ENCODE measurements at places on chromosomes 2 and 18.

- DNase-seq, result no peak
Measured at GRCh38 chr2:217060516-217060915, 200.7 kb upstream of the TNP1 start.

DNA sequence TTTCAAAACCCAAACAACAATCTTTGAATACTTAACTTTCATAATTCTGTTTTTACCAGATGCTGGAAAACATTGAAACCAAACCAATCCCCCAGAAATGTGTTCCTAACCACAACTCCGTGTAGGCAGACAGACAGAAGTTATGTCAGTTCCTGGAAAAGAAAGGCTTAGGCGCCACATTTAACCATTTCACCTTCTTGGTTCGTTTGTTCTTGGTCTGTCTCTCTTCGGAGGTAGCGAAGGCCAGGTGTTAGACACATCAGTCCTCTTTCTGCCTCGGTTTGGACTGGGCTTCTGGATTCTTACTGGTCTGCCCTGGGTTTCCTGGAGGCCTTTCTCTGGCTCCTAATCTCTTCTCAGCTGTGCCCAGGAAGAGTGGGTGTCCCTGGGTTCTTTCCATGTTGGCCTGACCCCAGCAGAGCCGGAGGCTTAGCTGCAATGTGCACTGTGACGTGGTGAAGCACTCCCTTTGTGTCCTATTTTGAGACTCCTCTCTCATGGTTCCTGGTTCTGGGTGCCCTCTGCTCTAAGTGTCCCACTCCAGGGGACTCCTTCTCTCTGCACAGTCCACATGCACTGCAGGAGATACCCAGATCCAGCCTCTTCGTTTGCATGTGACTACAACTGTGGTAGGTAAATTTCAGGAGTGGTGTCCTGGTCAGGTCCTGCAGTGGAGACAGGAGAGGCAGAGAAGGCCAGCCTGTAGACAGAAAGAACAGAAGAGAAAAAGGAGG is 23.1 kb upstream of the RAB31 start:
- DNase-seq, result no peak

DNA sequence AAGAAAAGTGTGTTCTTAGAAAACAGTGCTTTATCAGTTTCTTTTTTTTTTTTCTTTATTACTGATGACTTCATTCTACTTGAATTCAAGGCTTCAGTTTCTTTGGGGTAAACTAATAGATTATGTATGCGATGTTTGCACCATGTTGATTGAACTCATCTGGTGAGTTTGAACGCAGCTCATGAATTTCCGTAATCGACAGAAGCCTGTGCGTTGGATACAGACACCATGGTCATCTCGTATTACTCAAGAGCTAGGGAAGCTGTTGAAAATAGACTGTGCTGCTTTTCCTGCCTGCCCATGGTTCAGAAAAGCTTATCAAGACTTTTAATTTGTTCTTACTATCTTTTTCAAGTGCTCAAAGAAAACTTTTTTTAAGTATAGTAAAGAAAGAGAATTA is 185.5 kb upstream of the NRP2 start:
- no peak for DNase-seq

DNA sequence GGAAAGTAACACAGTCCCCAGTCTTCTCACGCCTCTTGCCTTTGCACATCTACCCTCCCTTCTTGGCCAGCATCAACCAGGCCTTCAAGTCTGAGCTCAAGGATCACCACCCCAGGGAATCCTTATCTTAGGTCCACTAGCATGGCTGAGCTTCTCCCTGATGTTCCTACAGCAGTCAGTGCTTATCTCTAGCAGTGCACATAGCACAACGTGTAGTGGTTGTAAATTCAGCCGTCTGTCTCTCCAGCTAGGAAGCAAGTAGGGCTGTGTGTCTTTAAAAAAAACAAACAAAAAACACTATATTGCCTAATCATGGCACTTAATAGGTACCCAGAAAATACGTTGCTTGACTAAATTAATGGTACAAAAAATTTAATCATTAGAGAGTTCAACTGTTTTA is 29.2 kb downstream of the KCNG3 start:
- DNase-seq, result no peak

DNA sequence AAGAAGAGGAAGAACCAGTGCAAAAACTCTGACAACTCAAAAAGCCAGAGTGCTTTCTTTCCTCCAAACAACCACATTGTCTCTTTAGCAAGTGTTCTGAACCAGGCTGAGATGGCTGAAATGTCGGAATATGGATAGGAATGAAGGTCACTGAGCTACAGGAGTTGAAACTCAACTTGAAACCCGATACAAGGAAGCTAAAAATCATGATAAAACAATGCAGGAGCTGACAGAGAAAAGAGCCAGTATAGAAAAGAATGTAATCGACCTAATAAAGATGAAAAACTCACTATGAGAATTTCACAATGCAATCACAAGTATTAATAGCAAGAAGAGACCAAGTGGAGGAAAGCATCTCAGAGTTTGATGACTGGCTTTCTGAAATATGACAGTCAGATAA is 15.0 kb upstream of the EIF2AK3 start:
- DNase-seq, result no peak

- DNase-seq, result no peak
Measured at GRCh38 chr2:27078267-27079194, at the start of gene EMILIN1. Gene EMILIN1, plus strand, starts transcription at chr2:27078615. Its CDS starts 451 bp downstream, at chr2:27079066.

GRCh38 chr18:39647627-39648534 is 2082.3 kb upstream of the CELF4 start:
- DNase-seq, result no peak

GRCh38 chr18:58645398-58645797 is 16.5 kb upstream of the ALPK2 start:
- DNase-seq, result no peak

- no peak for DNase-seq
Measured at GRCh38 chr2:134550566-134551164, 168.1 kb downstream of the TMEM163 start.

- no peak for DNase-seq
Measured at GRCh38 chr18:62741584-62741983, 26.2 kb downstream of the PHLPP1 start.

DNA sequence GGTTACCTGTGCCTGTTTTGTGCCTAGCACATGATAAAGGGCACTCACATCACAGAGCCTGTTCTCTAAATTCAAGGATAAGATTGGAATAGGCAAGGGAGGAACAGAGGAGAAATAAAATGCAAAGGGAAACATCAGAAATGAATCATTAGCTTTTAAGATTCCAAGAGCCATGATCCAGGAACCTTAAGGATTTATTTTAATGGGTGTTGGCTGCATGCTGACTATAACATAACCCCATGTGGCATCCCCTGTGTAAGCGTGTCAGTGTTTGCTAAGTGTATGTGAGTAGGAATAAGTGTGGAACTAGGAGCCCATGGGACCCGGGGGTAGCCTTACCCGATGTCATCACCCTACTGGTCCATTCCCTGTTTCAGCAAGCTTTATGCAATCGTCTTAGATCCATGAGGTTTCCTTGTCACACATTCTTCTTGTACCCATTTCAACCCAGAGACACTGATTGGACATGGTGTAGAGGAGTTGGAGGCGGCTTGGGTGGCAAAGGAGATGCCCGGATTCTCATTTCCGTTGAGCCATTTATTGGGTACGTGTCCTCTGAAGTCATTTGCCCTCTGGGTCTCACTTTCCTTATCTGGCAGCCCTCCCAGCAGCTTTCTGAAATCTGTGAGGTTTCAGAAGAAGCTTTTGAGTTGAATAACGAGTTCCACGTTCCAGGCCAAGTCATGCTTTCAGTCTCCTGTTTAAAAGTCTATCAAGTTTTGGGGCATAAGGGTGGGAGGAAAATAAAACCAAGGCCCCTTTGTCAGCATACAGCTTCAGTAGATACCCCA is 117.0 kb downstream of the MGAT5 start:
- no peak for DNase-seq

DNA sequence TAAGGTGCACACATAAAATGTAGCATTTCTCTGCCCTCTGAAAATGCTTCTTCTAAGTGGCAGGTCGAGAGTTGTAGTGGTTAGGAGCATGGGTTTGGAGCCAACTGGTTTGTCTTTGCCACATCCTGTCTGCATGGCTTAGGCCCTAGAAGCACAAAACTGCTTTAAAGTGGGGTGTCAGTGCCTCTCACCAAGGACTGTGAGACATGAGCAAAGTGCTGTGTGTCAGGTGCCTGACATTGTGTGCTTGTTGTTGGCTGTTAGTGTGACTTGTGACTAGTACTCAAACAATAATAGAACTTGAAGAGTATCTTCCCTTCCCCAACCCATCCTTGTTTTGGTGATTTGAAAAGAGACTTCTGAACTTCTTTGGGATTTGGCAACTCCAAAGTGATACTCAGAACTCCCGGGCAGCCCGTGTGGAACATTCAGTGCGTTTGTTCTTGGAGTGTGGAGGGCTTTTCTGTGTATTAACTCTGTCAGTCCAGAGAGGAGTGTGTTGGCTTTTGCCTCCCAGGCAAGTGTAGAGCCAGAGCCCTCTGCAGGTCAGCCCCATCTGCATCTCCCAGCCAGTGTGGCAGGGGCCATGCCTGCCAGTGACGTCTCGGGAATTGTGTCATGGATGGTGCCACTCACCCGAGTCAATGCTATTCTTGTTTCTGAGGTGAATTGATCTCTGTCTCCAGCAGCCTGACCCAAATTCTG is 5.0 kb downstream of the MGAT5 start:
- no peak for DNase-seq

- no peak for DNase-seq
Measured at GRCh38 chr2:179253226-179253625, 11.4 kb downstream of the SESTD1 start.

DNA sequence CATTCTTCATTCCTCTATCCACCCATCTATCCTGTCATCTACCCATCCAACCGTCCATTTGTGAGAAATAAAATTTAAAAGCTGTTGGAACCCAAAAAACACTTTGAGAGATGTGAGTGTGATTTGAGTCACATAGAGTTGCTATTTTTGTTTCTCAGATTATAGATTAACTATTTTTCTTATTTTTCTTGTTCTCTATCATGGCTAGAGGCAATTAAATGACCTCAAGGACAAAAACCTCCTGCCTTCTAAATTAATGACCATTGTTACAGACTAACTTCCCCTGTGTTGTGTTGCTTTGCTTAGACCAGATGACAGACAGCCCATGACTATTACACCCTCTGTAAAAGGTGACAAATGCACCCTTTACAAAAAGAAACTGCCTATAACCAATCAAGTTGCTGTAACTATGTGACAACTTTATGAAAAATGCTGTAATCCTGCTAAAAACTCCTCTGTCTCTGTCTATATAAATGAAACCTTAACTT is 207.9 kb upstream of the CXCR4 start:
- no peak for DNase-seq

DNA sequence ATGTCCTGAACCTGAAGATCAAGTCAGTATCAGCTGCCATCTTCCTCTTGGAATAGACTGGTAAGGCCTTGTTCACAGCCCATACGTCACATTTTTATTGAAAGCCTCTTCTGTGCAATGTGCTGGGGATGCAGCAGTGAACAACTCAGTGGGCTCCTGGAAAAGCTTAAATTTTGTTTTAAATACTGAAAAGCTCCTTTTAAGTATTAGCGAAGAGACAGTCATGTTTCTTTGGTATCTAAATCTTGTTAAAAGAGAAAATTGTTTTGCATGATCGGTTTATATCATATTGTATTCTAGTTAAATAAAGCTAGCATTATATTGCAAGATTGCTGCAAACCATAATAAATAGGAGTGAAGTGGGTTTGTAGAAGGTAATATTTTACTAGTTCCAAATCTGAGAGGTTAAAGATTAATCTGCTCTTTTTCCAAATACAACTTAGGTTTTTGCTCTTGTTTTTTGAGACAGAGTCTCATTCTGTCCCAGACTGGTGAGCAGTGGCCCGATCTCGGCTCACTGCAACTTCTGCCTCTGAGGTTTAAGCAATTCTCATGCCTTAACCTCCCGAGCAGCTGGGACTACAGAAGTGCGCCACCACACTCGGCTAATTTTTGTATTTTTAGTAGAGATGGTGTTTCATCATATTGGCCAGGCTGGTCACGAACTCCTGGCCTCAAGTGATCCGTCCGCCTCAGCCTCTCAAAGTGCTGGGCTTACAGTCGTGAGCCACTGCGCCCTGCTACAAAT is 1.6 kb upstream of the RMDN2 start:
- no peak for DNase-seq

Measured in stimulated activated CD4-positive, alpha-beta T cell treated with anti-CD3 and anti-CD28 coated beads, Interleukin-1b, Interleukin-23, amount 100 ng/mL, for 1 hour (primary cell).